Retinal pigment epithelial cell (primary cell): ENCODE measurements at places on chromosomes 2 and 18.
A peak's percentile ranks its signal among the peaks of the same experiment; 100 is the strongest.

DNA sequence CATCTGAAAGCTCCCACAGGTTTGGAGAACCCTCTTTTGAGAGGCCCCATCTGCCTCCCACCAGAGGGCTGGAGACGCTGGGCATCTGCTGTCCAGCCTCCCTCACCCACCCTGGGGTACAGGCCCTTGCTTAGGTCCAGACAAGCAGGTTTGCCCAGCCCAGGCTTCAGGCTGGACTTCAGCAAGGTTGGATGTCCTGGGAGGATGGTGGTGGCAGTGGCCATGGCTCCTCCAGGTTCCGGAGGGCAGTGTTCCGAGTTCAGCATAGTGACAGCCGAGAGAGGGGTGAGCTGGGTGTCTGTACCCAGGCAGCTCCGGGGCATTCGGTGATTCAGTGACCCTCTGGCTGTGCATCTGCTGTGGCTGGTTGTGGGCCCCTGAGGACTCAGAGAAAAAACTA is 58.2 kb upstream of the HDAC4 start:
- no peak for DNase-seq

DNA sequence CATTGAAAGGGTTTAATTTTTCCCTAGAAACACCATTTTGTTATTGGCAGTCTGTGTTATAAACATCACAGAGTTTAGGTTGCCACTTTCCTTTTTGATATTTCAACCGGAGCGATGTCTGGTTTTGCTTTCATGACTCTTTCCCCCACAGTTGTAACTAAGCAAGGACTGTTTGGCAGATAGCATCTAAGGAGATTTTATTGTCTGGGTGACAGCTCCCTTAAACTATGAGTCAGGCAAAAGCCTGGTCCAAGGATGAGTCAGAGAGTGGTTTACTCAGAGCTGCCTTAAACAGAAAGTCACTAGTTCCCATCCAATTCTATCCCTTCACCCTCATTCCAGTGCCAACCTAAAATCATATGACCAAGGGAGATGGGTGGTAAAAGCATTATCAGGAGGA is 341.6 kb upstream of the VWC2L start:
- peak; percentile 81 for DNase-seq

GRCh38 chr2:136306836-136307235 is 188.9 kb upstream of the CXCR4 start:
- no peak for DNase-seq

GRCh38 chr2:43321446-43321845 is 95.0 kb upstream of the ZFP36L2 start:
- DNase-seq, result no peak

GRCh38 chr2:239459606-239460005 is 58.8 kb upstream of the HDAC4 start:
- no peak for DNase-seq
